ENCODE measurements at places on chromosomes 16 and 17. TPM values are rescaled to one million over a fixed set of nuclear protein-coding genes. Genes with fewer than 3 reads are reported as not detected.

The TRPV3 gene
- total RNA-seq = 5.1 TPM

The CCDC102A gene
- total RNA-seq = 6.9 TPM

The HID1 gene
- 0.08 TPM for total RNA-seq

The CCT6B gene
- 0.62 TPM for total RNA-seq

The HBA2 gene
- total RNA-seq = not detected

The LGALS9 gene
- not detected for total RNA-seq

The CETP gene
- total RNA-seq = not detected

The YBX2 gene
- 0.72 TPM for total RNA-seq

The CRISPLD2 gene
- total RNA-seq = 0.70 TPM

The CTRL gene
- total RNA-seq = 0.23 TPM

The GAA gene
- total RNA-seq = 39.9 TPM

The BAIAP2 gene
- 55.8 TPM for total RNA-seq

The KIAA0513 gene
- total RNA-seq = 4.4 TPM

The MMP2 gene
- 9.9 TPM for total RNA-seq

The CD7 gene
- not detected for total RNA-seq

The SSTR5 gene
- total RNA-seq = not detected

The PYDC1 gene
- total RNA-seq = not detected

The CRHR1 gene
- not detected for total RNA-seq

The ALDOC gene
- 50.5 TPM for total RNA-seq

The TBC1D3K gene
- not detected for total RNA-seq

The PRAC1 gene
- total RNA-seq = not detected

The CES5A gene
- not detected for total RNA-seq

The KRTAP2-2 gene
- not detected for total RNA-seq

The AOC3 gene
- total RNA-seq = 0.08 TPM

The SLC52A1 gene
- total RNA-seq = 0.62 TPM

The NUDT7 gene
- 9.4 TPM for total RNA-seq

The GGT6 gene
- total RNA-seq = 0.08 TPM

The PLCG2 gene
- 0.94 TPM for total RNA-seq

The CDH15 gene
- not detected for total RNA-seq

The OR1A1 gene
- total RNA-seq = not detected

The SYNGR3 gene
- 0.68 TPM for total RNA-seq

The SHISA6 gene
- not detected for total RNA-seq

The HCRT gene
- total RNA-seq = not detected

The CIITA gene
- total RNA-seq = not detected

The GLTPD2 gene
- total RNA-seq = not detected

The SMIM22 gene
- total RNA-seq = 1.2 TPM

The MYADML2 gene
- total RNA-seq = not detected

The CPSF4L gene
- not detected for total RNA-seq

The MARCHF10 gene
- not detected for total RNA-seq

The CCDC92B gene
- 0.04 TPM for total RNA-seq

The ETV4 gene
- total RNA-seq = 70.3 TPM
